ENCODE measurements at places on chromosomes 13 and 19.

DNA sequence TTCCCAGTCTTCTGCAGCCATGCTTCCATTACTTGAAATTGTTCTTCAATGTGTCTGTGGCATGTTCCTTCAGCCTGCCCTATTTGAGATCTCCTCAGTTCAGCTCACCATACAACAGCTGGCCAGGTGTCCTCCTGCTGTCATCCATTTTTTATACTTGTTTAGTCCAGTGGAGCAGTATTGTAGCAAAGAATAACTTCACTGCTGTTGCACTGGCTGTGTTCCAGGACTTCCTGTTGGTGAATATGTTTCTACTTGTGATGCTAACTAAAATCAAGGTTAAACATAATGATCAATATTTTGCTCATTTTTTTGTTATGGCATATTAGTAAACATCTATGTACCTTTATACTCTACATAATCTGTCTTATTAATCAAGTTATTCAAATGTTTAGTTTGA is 1394.1 kb downstream of the PCDH9 start:
- no peak for DNase-seq

DNA sequence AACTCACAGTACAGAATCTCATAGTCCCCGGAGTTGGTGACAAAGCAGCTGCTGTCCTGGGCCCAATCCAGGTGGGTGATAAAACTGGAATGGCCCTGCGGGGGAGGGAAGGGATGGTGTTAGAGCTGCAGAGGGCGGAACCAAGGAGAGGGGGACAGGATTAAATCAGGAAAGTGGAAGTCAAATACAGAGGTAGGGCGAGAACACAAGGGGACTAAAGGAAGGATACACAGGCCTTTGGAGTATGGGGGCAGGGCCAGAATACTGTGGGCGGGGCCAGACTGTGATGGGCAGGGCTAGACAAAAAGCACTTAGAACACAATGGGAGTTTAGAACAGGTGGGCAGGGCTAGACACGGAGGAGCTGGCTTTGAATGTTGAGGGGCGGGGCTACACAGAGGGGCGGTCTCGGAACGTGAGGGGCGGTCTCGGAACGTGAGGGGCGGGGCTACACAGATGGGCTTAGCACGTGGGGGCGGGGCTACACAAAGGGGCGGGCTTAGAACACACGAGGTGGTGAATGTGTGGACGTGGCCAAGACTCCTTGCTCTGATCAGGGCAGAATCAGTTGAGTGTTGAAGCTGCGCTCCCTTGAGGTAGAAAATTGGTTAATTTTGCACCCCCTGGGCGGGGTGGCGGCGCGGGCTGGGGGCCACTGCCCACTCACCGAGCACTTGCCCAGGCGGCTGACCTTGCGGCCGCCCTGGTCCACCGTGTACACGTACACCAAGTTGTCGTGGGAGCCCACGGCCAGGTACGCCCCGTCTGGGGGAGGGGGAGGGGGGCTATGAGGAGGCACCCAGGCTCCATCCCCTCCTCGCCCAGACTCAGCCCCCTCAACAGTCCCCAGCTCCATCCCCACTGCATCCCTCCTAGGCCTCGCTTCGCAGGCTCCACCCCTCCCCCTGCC is 14.0 kb upstream of the GPR4 start:
- peak; percentile 89 for DNase-seq

DNA sequence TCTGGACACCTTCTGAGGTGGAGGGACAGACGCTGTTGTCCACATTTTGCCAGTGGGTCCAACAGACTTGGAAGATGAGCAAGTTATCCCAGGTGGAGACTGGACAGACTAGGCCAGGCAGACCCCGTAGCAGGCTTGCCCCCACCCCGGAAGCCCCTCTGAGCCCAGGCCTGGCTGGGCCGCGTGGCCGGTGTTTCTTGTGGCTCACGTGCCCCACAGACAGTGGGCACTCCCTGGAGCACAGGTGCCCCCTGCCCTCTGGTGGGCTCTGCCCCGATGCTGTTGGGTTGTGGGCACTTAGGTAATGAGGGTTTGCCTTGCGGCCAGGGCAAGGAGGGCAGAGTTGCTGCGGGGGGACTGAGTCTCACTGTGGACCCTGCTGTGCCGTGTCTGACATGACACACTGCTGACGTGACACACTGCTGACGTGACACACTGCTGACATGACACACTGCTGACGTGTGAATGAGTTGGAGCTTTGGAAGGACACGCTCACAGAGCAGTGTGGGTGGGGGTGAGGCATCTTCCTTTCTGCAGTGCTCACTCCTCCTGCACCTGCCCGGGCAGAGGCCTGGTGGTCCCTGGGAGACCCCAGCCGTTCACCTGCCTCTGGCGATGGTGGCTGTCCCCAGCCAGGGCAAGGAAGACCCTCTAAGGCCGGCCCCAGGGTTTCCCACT is 25.1 kb downstream of the DOT1L start:
- peak; percentile 17 for DNase-seq

DNA sequence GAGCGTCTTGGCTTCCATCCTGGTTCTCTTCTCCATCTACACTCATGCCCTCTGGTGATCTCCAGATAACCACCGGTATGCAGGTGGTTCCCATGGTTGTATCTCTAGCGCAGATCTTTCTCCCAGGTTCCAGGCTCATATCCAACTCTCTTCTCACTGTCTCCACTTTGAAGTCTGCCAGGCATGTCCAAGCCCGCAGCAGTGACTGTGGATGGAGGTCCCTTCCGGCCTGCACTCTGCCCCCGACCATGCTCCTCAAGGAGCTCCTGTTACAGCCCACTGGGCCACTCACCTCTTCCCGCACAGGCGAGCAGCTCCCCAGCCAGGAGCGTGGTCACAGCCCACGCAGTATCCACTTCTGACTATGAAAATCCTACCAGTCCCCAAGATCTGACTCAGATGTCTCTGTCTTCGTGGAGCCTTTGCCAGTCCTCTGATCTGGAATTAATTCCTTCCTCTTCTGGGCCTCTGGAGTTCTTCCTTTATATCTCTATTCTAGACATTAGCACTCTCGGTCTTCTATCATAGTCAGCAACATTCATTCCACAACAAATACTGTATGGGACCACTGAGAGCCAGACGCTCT is 100.2 kb downstream of the TEX26 start:
- DNase-seq: no peak

DNA sequence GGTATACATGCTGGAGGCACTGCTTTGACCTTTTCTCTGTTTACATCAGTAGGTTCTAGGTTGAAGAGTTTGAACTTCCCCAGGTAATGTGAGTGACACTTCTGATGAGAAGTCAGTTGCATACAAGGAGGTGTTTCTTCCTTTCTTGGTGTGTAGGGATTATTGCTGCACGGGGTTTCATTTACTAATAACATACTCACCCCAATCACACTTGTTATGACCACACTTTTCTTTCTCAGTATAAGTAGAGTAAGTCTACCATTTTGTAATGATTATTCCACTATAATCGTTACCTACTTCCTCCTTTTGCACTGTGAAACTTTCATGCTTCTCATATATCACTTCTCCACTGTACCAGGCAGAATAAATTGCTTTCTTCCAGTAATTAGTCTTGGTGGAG is 138.0 kb downstream of the TNFSF13B start:
- no peak for DNase-seq

GRCh38 chr13:75021151-75021550 is 460.8 kb downstream of the TBC1D4 start:
- no peak for DNase-seq

DNA sequence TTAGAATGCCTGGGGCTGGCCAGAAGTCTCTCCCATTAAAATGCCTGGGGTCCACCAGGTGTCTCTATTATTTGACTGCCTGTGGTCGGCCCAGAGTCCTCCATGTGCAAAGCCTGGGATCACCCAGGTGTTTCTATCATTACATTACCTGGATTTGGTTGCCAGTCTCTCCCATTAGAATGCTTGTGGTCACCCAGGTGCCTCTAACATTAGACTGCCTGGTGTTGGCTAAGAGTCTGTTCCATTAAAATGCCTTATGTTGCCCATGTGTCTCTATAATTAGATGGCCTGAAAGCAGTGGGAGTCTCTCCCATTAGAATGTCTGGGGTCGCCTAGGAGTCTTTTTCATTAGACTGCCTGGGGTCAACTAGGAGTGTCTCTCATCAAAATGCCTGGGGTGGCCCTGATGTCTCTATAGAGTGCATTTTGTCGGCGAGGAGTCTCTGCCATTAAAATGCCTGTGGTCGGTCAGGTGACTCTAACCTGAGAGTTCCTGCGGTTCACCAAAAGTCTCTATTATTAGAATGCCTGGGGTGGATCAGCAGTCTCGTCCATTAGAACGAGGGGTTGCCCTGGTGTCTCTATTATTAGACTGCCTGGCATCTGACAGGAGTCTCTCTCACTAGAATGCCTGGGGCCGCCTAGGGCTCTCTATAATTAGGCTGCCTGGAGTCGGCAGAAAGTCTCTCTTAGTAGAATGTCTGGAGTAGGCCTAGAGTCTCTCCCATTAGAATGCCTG is 1540.5 kb downstream of the UQCRFS1 start:
- DNase-seq: no peak

DNA sequence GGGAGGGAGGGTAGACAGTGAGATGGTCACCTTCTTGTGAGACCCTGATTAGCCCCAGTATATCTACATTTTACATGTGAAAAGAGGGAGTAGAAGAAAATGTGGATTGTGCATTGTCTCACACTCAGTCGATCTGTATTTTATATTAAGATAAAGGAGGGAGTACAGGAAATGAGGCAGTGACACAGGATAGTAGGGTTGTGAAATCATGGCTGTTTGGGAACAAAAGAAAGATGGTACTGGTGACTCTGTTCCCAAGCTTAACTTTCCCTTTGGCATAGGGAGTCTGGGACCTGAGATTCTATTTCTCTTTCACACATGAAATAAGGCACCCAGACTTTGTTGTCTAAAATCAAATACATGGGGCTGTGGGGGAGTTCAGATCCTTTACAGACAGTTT is 194.7 kb downstream of the ABCC4 start:
- DNase-seq: no peak

DNA sequence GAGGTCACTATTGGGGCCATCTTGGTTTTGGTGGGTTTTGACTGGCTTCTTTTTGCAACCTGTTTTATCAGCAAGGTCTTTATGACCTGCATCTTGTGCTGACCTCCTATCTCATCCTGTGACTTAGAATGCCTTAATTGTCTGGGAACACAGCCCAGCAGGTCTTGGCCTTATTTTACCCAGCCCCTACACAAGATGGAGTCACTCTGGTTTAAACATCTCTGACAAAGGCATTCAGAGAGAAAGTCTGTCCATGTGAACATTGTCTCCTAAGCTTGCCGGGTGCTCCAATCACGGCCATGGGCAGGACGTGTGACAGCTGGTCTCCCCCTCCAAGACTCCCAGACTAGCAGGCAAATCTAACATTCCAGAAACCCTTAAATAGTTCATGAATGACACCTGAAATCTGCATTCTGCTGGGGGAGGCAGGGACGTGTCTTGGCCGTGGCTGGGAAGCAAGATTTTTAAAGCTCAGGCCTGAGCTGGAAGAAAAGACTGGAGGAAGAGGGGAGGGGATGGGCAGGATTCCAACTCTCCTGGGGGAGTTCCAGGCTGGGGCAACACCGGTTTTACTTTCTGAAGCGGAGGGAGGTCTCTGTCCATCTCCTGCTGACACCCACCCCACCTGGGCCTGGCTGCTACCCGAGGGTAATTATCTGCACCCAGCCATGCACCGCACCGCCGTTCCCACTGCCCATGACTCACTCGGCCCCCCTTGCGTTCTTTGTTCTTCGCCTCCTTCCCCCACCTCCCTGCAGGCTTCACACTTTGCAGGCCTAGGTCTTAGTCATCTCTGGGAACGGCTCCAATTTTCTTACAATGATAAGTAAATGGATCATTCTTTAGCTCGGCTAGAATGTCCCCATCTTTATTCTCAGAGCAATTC is 11.6 kb upstream of the OR1M1 start:
- no peak for DNase-seq

- peak; percentile 7 for DNase-seq
Observed at GRCh38 chr19:14686411-14686810, 3.4 kb upstream of the ZNF333 start.

DNA sequence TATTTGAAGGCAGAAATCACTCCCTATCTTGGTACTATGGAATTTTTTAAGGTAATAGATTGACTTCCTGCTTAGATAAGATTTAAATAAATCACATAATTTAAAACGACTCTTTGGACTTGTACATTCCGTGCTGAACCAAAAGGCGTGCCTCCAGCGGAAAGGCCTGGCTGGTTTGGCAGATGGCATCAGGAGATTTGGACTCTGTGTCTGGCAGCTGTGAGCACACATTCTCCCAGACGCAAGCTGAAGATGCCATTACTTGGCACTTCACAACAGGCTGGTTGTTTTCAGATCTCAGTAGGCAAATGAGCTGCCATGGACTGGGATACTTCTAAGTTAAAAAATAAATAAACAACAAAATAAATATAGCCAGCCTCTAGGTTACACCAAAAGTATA is 104.5 kb upstream of the SLC15A1 start:
- no peak for DNase-seq
